Stimulated activated CD8-positive, alpha-beta memory T cell treated with anti-CD3 and anti-CD28 coated beads, Interleukin-2, amount 100 ng/mL, for 1 hour (primary cell): ENCODE measurements at places on chromosomes 2 and 18.

- no peak for DNase-seq
Observed at GRCh38 chr2:66984864-66985263, 412.3 kb upstream of the ETAA1 start.

DNA sequence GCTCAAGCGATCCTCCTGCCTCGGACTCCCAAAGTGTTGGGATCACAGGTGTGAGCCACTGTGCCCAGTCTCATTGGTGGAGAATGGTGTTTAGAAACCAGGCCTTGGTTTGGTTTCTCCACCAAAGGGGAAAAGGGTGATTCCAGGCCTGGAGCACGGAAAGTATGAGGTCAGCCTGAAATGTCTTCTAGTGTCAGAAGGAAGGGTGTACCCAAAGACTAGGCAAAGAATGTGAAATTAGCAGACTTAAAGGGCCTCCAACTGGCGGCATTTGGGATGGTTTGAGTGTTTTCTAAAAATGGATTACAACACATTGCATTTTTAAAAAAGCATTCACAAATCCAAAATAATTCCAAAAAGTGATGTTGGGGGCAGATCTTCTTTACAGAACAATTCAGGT is 139.6 kb downstream of the SH3BP4 start:
- DNase-seq, result no peak

GRCh38 chr2:23684395-23685176 is 242.3 kb downstream of the ATAD2B start:
- no peak for DNase-seq

DNA sequence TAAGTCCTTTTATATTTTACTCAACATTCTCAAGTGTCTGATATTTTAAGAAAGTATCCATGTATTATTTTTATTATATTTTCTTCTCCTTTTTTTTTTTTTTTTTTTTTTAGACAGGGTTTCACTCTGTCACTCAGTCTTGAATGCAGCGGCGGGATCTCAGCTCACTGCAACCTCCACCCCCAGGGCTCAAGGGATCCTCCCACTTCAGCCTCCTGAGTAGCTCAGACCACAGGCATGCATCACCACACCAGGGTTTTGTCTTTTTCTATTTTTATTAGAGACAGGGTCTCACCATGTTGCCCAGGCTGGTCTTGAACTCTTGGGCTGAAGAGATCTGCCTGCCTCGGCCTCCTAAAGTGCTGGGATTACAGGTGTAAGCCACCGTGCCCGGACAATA is 212.1 kb downstream of the TCF4 start:
- no peak for DNase-seq

- no peak for DNase-seq
Observed at GRCh38 chr18:26562568-26562967, 14.2 kb upstream of the KCTD1 start.

- no peak for DNase-seq
Observed at GRCh38 chr2:61262699-61263098, 100.7 kb downstream of the C2orf74 start.

- no peak for DNase-seq
Observed at GRCh38 chr2:206349375-206349774, 74.9 kb downstream of the ZDBF2 start.

DNA sequence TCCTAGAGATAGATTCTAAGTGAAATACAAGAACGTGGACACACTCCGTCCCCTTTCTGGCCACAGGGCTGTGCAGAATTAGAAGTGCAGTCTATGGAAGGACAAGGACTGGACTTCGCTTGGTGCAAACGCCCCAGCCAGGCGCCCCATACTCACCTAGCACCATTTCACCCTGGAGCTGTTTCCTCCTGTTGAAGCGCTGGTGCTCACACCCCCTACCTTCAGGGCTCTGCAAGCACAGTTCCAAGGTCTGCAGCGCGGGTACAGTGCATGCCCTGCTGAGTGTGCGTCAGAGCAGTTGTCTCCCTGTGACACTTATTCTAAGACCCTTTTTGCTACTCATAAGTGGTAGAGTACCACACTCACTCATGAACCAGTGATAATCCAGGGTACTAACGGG is 3.0 kb downstream of the HPCAL1 start:
- no peak for DNase-seq

DNA sequence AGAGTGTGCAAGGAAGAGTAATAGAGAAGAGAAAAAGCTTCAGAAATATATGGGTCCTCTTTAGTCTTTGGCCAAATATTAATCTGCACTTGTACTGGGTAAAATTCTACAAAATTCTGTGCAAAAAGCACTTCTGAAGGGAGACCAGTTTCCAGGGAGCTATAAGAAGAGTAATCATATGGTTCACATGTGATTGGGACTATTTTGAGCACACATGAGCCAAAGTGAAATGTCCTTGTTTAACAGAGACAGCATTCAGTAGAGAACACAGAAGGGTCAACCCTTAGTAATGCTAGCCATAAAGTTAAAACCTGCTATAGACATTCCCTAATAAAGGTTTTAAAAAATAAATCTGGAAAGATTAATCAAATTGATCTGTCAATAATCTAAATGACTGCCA is 49.3 kb upstream of the ACVR1C start:
- no peak for DNase-seq

DNA sequence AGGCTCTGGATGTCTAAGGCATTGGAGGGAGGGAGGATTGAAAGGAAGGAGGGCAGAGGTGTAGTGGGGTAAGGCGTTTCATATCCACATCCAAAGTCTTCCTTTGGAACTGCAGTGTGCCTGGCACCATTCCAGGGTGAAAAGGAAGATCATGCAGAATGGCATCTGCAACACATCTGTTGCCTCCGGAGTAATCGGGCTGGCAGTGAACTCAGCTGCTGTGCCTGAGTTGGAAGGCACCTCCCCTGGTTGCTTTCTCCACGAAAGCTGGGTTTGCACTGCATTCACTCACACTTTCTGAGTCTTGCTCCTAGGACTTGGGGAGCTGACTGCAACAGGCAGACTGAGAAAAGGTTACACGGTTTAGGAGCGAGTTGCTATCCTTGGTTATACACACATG is 30.3 kb upstream of the SEC11C start:
- DNase-seq, result no peak

DNA sequence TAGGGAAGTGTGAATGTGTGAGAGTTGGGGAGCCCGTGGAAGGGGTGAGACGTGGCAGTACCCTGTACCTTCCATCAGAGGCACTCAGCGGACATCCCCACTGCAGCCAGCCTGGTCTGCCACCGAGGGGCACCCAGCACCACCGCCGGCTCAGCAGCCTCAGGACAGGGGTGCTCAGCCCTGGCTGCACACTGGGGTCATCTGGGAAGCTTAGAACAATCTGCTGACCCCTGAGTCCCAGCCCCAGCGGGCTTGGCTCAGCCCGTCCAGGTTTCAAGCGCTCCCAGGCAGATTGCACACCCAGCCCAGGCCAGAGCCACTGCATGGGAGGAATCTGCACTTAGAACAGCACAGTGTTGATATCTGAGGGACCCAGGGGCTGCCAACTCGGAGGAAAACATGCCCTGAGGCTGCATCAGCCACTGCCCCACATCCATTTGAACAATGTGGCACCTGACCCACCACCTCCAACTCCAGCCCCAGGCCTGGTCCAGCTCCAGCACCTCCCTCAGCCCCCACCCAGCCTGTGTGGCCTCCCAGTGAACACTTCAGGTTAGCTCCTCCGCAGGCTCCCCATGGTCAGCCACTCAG is 147.1 kb upstream of the OTOS start:
- no peak for DNase-seq

GRCh38 chr2:203824057-203824456 is 43.5 kb upstream of the CTLA4 start:
- no peak for DNase-seq

DNA sequence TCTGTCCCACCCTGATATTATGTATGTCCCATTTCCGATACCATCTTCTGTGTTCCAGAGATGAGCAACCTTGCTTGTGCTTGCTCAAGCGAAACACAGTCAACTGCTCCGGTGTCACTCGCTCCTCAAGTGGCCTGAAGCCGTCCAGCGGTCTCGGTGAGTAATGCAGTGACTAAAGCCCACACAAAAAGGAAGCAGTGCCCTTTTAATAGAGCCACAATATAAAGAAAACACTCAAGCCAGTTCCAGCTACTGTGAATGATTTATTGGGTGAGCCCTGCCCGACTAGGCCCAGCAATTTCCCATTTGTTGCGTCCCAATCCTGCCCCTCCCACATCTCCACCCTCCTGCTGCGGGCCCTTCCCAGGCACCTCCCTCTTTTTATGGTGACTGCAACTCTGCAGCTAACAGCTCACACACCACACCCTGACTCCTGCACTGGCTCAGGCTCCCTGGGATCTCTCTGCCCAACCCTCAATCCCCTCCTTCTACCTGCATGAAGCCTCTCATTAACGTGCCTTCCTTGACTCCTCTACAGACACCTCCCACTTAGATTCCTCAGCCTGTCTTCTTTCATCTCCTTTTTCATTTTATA is 44.2 kb upstream of the DSC1 start:
- DNase-seq, result no peak

DNA sequence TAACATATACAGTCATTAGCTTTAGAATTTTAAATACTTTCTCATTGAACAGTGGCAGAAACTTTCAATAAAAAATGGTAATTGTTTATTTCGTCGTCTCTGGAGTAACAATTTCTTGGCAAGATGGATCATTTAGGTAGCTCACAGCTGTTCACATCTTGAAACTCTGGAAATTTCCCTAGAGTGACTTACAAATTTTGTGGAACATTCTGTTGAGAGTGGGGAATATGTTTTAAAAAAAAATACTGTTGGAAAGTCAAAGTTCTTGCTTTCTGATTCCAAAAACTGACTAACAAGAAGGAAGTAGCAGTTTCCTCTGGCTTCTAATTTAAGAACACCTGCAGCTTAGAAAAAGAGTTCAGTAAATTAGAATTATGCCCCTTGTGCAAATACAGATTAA is 11.2 kb upstream of the CALCRL start:
- no peak for DNase-seq

DNA sequence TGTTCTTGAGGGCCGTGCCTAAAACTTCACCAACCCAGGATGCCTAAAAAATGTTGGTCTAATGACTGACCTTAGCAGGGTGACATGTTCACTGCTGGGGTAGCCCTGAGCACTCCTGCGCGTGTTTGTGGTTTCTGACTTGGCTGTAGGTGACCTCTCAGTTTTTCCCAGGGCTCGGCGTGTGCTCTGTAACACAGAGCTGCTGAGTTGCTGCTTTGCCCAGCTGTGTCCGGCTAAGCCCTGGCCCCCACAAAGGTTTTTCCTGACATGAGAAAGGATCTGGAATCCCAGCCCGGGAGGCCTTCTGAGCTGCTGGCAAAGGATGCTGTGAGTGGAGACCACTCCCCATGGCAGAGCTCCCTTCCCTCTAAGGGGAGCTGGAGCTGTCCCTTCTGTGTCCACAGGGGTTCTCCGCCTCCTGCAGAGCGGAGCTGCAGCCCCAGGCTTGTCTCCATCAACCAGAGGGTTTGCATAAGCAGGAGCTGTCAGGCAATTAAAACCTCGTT is 52.7 kb downstream of the CRIM1 start:
- DNase-seq, result no peak

DNA sequence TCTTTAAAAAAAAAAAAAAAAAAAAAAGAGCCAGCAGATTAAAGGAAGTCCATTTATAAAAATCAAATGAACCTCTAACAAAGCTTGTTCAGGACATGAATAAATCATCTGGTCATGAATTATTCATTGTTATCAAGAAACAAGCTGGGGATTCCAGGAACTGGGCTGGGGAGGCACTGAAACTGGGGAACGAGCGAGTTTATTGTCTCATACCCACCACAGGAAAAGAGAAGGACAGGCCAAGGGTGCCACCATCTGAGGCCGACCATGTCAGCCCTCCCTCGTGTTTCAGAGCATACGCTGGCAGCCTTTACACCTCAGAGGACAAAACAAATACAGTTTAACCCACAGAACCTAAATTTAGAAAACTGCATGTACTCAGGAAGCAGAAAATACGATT is 164.2 kb downstream of the VWC2L start:
- no peak for DNase-seq

- no peak for DNase-seq
Observed at GRCh38 chr2:42309366-42309765, 51.7 kb downstream of the COX7A2L start.

DNA sequence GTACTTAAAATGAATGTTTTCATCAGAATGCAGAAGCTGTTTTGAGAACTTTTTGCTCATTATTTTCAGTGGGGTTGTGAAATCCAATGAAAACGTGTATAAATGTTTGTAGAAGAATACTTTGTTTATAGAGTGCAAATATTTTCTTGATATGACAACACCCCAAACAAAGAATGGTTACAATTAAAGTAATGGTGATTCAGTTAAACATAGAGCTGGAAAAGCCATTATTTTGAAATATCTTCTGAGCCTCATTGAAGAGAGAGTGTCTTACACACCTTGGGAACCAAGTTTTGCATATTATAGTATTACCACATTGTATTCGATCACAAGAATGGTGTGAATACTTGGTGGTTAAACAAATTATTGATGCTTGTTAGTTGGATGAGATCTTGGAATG is 48.7 kb downstream of the SPTBN1 start:
- DNase-seq, result no peak

- DNase-seq, result no peak
Observed at GRCh38 chr18:56167366-56167765, 471.0 kb downstream of the TXNL1 start.

- DNase-seq, result no peak
Observed at GRCh38 chr2:199509403-199509802, 51.7 kb upstream of the SATB2 start.

- DNase-seq, result no peak
Observed at GRCh38 chr2:105597011-105597805, 147.5 kb upstream of the NCK2 start.

- no peak for DNase-seq
Observed at GRCh38 chr2:47724221-47724981, 58.5 kb upstream of the MSH6 start.

DNA sequence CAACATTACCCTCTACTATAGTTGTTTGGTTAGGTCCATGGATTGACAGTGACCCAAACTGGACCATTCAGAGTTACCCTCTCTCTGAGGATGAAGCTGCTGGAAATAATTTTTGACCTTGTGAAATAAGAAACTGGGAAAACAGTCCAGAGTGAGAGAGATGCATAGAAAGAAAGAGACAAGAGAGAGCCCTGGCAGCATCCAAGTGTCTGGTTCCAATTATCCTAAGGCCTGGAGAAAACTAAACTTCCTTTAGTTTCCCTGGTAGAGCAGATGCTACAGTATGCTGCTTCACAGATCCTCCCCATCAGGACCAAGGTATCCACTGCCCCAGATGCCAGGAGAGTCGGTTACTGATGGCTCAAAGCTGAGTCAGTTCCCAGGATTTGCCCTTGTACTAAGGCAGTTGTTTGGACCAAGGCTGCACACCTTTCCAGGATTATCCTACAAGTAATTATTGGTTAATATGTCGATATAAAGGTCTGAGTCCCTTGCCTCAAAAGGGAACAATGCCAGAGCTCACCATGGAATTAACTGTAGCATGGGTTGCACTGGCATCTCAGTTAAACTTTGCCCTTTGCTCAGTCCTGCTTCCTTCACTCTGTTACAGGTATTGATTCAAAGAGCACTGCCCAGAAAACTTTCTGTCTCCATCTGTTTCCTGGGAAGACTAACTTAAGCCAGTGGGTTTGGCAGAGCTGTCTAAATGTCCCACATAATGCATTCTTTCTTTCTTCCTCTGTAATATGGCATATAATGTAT is 14.6 kb upstream of the CHN1 start:
- DNase-seq, result no peak

GRCh38 chr2:134253804-134254203 is at the start of gene MGAT5:
TSS of gene MGAT5 (plus strand) at chr2:134254072. CDS start at chr2:134254404, 332 bp downstream.
- no peak for DNase-seq
